Stimulated activated CD8-positive, alpha-beta memory T cell treated with anti-CD3 and anti-CD28 coated beads, Interleukin-12 subunit alpha, Interleukin-12 subunit beta, amount 100 ng/mL, for 1 hour (primary cell): ENCODE measurements at places on chromosomes 16 and 17.

DNA sequence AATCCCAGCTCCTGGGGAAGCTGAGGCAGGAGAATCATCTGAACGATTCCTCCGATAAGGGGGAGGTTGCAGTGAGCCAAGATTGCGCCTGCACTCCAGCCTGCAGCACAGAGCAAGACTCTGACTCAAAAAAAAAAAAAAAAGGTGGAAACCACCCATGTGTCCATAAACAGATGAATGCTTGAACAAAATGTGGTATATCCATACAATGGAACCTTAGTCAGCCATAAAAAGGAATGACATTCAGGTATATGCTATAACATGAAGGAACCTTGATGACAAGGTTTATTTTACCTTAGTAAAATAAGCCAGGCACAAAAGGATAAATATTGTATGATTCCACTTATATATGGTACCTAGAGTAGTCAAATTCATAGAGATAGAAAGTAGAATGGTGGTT lies 2.9 kb upstream of the MEIOC start:
- DNase-seq: no peak

DNA sequence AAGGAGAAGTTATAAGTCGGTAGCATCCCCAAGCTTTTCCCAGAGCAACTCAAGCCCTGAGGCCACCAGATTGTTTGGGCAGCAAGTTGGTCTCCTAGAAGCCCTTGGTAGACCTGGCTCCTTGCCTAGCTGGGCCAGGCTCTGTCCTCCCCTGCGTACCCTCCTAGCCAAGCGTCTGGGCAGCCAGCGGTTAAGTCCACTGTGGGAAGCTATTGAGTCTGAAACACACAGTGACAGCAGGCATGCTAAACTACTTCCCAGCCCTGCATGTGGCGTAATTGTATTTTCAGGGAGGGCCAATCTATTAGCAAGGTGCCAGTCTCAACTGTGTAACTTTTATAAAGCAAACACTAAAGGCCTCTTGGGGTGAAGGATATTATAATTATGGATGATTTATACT lies 419.1 kb upstream of the RBFOX1 start:
- DNase-seq: no peak

GRCh38 chr17:58096892-58097291 lies 13.7 kb downstream of the DYNLL2 start:
- DNase-seq: no peak

GRCh38 chr16:47043970-47044684 lies 70.7 kb upstream of the DNAJA2 start:
- no peak for DNase-seq

DNA sequence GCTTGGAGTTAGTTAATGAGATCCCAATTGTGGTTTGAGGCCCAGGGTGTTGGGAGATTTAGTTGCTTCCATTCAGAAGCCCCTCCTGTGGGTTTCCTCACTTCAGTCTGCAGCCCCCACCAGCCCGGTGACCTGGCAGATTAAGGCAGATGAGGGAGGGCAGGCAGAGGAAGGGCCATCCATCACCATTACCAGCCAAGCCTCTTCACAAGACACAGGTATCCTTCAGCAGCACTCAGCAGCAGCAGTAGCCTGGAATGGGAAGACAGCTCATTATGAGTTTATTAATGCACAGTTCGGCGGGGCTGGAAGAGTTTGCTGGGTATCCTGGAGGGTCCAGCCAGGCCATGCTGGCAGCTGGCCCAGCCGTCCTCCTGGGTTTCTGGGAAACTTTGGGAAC lies 90.0 kb upstream of the GPRC5B start:
- no peak for DNase-seq

DNA sequence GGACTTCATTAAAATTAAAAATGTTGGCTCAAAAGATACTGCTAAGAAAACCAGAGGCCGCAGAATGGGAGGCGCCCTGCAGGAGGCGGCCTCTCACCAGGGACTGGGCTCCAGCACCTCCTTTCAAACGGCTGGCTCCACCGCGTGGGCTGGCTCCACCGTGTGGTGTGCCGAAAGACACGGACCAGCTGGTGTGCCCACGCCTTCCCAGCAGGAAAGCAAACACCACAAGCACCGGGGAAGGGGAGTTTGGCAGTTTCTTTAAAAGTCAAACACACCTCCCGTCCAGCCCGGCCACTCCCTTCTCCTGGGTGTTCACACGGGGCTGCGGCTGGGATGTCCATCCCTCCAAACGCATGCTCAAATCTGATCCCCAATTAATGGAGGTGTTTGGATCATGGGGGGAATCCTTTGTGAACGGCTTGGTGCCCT lies 13.9 kb downstream of the HAGH start:
- peak; percentile 22 for DNase-seq

DNA sequence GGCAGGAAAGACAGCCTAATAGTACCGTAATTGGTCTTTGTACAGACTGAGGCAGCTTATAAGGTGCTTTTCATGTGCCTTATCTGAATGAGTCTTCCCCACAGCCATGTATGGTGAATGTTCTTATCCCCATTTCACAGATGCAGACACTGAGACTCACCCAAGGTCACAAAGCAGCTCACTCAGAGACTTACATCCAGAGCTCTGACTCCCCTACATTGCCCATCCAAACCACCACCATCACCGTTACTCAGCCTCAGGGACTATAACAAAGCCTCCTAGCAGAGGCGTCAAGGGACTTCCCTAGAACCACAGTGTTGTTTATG lies 627 bp upstream of the GPR179 start:
- DNase-seq: no peak

GRCh38 chr17:73155410-73156165 lies 9.2 kb upstream of the SSTR2 start:
- DNase-seq: no peak

DNA sequence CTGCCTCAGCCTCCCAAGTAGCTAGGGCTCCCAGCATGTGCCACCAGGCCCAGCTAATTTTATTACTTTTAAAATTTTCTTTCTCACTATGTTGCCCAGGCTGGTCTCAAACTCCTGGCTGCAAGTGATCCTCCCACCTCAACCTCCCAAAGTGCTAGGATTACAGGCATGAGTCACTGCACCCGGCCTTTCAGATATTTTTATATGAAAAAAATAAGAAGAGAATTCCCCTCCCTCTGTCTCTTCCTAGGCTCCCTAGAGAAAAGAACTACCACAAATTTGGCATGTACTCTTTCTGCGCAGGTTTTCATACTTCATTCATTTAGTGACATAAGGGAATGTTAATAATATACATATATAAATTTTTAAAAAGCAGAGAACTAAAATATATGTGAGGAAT lies 21.7 kb upstream of the SMURF2 start:
- DNase-seq: no peak

DNA sequence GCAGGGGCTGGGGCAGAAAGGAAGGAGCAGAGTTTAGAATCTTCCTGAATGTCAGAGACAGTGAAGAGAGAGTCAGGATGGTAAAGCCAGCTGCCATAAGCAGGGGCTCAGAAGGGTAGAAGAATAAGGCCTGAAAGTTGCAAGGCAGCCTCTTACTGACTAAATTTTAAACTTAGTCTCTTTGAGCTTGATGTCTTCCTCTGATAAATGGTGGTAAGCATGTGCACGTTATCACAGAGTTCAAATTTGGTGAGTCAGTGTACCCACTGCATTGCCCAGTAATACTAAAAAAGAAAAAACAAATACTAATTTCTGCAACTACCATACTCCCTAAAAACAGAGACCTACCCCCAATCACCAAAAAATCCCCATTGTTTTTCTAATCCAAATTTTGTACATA lies 45.2 kb downstream of the SIAH1 start:
- no peak for DNase-seq

- DNase-seq: no peak
Measured at GRCh38 chr17:63358111-63358839, 87.8 kb downstream of the CYB561 start.

- DNase-seq: no peak
Measured at GRCh38 chr17:69528035-69528434, 113.5 kb downstream of the MAP2K6 start.

- DNase-seq: no peak
Measured at GRCh38 chr17:35846055-35846809, 22.5 kb downstream of the HEATR9 start.

DNA sequence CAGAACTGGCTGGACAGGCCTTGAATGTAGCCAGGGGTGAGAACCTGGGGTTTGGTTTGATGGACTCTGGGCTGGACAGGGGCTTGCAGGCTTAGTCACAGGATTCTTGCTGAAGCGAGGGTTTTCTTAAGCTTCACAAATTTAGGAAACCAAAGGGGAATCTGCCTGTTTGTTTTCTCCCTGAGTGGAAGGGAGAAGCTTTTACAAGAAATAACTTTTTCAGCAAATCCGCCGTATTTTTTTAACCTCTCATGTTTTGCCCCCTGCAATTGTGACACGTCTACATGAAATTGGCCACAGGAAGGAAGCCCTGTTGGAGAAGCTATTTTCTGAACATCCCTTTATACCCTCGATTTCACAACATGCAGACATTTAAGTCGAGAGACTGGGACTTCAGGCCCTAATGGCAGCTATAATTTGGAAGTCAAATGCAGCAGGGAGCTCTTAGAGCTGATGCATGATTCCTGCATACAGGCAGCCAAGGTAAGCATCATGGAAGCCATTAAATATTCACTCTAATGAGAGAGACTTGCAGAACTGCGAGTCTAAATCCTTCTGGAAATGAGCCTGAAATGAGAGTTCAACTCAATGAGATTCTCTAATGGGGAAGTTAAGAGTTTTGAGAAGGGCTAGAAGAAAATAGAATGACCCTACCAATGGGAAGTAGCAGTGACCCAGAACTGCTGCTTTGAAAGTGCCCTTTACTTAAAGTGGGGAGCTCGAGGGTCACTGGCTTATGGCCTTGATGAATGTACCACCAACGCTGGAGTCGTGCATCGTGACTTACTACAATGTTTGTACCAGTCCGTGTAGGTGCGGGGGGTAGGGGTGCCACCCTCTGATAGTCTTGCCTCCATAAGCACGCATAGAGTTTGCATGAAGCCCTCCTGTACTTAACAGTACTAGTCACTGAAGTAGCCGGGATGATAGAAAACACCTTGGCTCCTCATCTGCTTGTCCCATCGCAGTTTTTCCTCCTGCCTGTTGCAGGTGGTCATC lies 45.1 kb upstream of the IRF8 start:
- no peak for DNase-seq

DNA sequence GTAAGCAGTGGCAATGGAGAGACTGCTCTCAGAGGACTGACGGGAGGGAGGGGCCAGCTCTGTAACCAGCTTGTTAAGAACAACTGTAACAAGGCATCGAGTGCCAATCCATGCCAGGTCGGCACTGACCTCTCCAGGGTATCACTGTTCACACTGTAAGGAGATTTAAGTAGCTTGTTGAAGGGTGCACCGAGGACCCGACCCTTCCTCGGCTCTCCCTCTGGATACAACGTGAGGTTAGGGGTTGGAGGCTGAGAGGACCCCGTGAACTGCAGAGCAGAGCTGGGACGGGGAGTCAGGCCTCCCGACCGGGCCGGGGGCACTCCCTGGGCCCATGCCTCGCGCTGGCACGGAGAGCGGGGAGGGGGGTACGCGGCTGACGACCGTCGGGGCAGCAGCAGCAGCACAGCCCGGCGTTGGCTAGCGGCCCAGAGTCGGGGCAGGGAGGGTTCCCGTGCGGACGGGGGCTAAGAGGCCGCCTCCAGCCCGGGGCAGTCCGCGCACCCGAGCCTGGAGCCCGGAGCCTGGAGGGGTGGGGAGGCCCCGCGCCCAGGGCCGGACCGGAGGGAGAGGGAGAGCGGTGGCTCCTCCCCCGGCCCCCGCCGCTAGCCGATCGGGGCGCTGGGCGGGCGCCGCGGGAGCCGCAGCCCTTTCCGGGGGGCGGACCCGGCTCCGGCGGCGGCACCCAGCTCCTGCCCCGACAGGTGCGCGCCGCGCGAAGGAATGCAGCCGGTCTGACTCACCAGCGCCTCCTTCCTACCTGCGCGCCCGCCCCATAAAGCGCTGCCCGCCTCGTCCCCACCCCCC lies at the start of gene ITGB4:
Gene ITGB4 (plus strand): TSS at position 804 of the 807 bp plus-strand sequence. CDS start 3,245 bp downstream, outside the sequence.
- DNase-seq: peak; percentile 46

DNA sequence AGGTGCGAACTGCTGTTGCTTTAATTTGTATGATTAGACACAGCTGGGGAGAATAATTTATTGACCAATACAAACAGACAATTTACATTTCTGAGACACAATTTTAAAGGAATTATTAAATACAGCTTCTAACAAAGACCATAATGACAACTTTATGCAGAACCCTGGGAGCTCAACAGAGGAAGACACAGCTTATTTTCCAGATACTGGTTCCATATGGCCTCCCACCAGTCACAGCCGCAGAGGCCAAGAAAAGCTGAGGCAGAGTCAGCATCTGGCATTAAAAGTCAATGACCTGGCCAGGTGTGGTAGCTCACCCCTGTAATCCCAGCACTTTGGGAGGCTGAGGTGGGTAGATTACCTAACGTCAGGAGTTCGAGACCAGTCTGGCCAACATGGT lies 66.1 kb upstream of the BCAR1 start:
- no peak for DNase-seq

GRCh38 chr17:64472564-64472963 lies 23.6 kb downstream of the MILR1 start:
- DNase-seq: no peak

DNA sequence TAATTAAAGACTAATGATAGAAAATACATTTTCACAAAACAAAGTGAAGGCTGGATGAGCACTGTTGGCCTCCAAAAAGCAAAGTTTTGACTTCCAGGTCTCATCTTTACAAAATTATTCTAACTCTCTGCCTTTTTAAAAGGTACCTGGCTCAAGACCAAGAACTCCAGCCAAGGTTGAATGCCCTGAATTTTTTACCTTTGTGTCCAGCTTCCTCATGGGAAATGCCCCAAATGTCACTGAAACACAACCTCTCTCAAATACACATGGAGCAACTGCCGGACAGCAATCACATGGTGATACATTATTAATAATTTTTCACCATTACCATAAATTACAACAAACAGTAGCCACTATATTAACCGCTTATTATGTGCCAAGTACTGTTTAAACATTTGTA lies 32.2 kb downstream of the ADAMTS18 start:
- DNase-seq: no peak

GRCh38 chr16:3602320-3602653 lies 9.1 kb downstream of the SLX4 start:
- no peak for DNase-seq

GRCh38 chr16:61263400-61263799 lies 772.8 kb downstream of the CDH8 start:
- DNase-seq: no peak

GRCh38 chr17:35297666-35298065 lies 54.8 kb downstream of the SLFN5 start:
- no peak for DNase-seq

DNA sequence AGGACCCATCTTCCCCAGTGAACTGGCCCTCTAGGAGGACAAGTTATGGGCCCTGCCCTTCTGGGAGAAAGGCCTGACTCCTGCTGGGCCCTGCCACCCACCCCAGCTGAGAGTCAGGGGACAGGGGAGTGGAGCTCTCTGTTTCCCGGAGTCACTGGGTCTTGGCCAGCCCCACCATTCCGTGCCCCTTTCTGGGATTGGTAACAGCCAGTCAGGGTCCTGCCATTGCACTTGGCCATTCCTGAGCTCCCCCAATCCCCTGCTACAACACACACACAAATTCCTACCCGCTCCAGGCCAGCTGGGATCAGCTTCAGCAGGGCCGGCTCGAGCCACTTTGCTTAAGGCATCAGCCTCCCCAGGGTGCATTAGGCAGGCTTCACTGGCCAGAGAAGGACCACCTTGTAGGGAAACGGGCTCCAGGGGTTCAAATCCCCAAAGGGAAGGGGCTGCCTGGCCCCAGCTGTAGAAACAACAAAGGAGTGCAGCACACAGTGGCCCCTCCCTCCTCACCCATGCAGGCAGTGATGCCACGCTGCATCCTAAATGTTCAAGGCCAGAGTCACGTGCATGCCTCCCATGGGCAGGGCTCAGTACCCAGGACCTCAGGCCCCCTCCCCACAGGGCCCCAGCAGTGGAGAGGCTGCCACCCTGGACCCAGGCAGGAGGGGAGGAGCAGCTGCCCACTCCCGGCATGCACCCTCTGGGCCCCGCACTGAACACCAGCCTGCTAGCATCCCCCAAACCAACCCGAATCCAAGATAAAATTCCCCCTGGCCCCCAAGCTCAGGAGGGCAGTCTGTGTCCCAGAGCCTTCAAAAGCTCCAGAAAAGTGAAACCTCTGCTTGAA lies 37.7 kb downstream of the C16orf78 start:
- DNase-seq: no peak
